ENCODE measurements at places on chromosomes 3 and 15.

DNA sequence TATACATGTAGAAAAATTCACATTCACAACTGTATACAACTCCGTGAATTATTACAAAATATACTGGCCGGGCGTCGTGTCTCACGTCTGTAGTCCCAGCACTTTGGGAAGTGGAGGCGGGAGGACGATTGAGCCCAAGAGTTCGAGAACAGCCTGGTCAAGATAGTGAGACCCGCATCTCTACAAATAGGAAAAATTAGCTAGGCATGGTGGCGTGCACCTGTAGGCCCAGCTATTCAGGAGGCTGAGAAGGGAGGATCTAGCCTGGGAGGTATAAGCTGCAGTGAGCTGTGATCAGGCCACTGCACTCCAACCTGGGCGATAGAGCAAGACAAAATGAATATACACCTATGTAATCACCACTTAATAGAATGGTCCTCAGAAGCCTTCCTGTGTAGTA is 1.3 kb downstream of the RAD51 start:
- no peak for DNase-seq

DNA sequence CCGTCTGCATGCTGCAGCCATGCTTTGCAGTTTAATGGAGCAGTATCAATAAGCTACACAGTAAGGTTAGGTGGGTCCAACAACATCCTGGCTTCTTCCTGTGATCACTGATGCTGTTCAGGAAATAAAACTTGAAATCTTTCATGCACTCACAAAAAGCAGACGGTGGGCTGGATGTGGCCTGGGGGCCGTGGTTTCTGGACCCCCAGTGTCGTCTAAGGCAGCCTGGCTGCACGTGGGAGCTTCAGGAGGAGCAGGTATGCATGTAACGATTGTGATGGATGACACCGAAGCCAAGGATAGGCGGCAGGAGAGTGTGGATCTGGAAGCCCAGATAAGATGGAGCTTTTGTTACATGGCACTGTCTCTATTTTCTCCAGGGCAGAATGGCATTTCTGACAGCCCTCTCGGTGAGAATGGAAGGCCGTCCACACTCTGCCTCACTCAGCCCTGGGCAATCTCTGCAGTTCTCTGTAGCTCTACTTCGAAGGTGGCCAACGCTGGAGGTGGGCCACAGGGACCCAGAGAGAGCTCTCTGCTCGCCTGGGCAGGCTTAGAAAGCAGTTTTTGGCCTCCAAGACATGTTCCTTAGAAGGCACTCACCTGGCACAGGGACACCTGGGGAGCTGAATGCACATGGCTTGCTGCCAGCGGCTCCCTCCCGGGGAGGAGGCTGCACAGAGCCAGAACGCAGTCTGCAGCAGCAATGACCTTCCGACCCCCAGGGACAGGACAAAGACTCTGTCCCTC is 46.4 kb upstream of the IQSEC1 start:
- DNase-seq: no peak

GRCh38 chr3:147616998-147617619 is 207.9 kb downstream of the ZIC1 start:
- no peak for DNase-seq

GRCh38 chr15:83276661-83277060 is 7.8 kb downstream of the BNC1 start:
- no peak for DNase-seq

DNA sequence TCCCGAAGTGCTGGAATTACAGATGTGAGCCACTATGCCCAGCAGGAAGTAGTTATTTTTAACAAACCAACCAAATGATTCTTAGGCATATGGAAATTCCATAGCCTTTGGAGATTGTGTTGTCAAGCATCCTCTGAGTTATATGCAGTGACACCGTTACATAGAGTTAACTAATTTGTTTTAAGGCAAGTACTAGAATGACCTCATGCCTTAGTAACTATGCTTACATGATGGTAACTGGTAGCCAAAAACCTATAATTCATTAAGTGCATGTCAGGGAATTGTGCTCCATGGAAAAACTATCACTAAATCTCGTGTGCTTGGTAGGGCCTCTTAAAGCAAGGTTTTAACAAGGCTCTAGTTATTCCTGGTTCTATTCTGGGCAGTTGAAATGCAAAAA is 392.8 kb downstream of the TUSC7 start:
- DNase-seq: no peak

DNA sequence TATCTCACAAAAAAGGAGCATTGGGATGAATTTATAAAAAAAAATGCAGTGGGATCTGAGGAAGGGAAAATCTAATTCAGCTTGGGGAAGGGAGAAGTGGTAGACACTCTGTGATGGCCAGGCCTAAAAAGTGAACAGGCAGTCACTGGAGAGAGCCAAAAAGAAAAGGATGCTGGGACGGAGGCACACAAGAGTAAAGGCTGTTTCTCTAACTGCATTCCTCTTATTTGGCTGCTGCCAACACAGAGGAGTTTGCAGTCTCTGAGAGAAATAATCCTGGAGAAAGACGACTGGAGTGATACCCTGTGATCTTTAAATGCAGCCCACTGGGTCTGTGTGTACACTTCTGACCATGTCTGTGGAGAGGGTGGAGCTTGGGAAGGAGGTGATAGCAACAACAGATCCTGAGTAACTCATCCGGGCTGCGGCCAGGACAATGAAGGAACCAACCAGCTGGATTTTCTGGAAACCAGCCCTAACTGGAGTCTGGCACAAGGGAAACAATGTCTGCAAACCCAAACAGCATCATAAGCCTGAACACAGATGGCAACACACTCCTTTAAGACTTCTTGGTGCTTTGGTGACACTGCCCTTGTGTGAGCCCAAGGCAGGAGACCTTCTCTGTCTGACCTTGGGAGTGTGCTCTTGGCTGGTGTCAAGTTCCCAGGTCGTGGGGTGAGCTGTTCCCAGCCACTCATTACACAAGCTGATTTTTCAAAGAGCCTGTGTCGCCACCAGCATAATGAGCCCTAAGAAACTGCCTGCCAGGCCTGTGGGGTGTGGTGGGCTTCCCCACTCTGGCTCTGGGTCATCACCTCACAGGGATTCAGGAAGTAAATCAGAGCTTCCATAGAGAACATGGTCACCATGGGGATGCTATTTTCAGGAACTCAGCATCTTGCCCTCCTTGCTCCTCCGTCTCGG is 8.0 kb downstream of the FYCO1 start:
- no peak for DNase-seq

DNA sequence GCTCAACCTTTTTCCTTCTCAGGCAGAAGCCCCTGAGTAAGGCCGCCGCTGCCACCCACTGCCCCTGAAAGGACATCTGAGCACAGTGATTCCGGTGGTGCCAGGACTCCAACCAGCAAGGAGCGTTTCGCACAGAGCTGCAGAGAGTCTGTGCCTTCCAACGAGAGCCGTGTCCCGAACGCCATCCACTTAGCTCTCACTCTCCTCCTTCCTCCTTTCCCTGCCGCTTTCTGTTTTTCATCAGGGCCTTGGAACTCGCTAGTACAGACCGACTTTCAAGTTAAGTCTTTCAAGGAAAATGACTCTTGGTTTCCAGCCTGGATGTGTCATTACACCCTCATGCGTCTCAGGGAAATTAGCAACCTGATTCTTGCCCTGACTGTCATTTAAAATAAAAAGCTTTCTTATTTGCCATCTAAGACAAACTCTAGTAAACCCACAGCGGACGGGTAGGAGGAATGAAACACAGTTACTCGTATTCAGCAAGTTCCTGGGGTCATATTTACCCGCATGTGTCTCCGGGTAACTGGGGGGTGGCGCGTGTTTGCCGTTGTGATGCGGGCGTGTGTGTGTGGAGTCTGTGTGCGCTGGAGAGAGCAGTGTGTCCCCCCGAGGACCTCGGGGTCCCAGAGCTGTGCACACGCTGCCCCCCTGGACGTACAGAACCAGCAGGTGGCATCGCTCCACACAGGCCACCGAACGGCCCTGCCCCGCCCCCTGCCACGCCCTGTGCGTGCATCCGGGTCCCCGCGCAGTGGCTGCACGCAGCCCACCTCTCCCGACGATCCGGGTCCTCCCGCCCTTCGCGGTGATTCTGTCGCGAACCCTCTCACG is 30.4 kb upstream of the ALDH1A3 start:
- peak; percentile 68 for DNase-seq

DNA sequence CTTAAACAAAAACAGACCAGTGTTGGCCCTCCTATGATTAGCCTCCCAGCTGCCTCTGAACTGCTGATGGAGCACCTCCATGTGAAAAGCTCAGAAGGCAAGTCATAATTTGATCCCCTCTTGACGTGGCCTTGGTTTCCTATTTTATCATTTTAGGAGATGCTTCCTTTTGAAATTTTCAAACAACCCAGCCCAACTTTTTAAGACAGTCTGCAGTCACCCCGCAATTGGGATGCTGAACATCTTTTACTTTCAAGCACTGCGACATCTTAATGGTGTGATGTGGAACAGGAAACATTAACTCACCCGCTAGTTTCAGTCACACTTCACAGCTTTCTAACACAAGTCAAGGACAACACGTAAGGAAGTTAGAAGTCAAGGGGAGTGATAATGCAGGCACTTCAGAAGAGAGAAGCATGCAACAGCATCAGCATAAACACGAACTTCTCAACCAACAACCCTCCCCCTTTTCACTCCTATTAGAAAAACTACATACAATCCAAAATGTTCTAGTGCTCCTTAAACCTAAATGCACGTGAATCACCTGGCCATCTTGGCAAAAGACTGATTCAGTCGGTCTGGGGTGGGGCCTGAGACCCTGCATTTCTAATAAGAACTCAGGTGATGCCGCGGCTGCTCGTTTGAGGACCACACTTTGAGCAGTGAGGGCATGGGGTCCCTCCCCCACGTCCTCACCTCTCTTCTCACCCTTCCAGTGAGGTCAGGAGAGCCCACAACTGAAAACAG is 161.5 kb downstream of the FOXP1 start:
- peak; percentile 68 for DNase-seq

GRCh38 chr3:187788984-187789857 is 44.0 kb upstream of the BCL6 start:
- DNase-seq: no peak

All from stimulated activated naive CD8-positive, alpha-beta T cell treated with anti-CD3 and anti-CD28 coated beads, Interleukin-15, amount 100 ng/mL, for 72 hours (primary cell).